ENCODE measurements at places on chromosomes 11 and 22.

DNA sequence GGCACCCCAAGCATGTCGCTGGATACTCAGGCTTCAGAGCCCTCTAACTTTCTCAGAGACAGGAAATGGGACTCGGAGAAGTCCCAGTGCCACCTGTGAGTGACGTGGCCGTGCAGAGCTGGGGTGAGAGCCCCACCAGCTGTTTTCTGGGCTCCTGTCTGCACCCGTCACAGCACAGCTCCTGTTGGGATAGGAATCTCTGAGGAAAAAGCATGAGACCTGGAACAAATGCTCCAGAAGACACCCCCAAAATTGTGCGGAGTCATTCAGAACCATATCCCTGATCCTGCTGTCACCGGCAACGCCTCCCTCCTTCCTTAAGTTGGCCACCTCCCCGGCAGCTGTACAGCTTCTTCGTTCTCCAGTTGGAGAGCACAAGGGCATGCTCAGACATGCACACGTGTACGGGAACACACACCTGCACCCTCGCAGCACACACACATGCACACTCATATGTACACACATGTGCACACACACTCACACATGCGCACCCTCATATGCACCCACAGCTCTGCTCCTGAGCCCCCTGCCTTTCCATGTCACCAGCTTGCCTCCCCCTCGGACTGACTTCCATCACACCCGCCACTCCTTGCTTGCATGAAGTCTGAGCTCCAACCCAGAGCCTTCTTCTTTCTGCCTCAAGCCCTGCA, 1430.0 kb downstream of the BRD1 start:
- DNase-seq = no peak

DNA sequence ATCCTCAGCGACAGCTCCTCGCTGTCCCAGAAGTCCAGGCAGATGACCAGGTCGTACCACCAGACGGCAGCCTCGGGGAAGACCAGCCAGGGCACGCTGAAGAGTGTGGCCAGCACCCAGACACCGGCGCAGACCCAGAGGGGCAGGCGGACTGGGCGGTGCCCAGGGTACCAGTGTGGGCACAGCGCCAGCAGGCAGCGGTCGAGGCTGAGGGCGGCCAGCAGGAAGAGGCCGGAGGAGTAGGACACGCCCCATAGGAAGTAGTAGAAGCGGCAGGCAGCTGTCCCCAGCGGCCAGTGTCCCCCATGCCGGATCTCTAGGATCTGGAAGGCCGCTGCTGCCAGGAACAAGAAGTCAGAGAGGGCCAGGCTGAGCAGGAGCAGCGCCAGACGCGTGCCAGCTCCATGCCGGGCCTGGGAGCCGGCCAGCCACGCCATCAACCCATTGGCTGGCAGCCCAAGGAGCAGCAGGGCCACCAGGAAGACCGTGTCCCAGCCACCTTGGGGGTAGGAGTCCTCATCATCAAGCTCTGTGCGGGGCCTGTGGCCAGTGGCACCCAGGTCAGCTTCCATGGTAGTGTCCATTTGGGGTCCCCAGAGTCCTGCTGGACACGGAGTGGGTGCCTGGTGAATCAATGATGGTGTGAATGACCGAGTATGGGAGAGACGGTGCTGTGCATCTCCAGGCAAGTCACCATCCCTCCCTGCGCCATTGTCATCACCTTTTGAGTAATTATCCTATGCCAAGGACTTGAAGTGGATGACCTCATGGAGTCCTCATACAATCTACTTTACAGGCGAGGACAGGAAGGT, at the start of gene GPR152:
Gene GPR152 (minus strand): TSS at position 589 of the 812 bp plus-strand sequence. CDS start 5 bp downstream, at position 584.
- DNase-seq = peak; percentile 68

- DNase-seq = no peak
Measured at GRCh38 chr22:32788904-32789624, 12.4 kb upstream of the TIMP3 start.

DNA sequence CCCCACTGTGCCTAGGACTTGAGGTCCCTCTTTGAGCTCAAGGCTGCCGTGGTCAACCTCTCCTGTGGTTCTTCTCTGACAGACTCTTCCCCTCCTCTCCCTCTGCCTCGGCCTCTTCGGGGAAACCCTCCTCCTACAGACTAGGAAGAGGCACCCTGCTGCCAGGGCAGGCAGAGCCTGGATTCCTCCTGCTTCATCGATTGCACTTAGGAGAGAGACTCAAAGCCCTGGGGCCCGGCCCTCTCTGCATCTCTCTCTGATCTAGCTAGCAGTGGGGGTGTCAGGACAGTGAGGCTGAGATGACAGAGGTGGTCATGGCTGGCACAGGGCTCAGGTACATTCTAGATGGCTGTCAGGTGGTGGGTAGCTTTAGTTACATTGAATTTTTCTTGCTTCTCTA, 63.6 kb upstream of the EMID1 start:
- DNase-seq = no peak

DNA sequence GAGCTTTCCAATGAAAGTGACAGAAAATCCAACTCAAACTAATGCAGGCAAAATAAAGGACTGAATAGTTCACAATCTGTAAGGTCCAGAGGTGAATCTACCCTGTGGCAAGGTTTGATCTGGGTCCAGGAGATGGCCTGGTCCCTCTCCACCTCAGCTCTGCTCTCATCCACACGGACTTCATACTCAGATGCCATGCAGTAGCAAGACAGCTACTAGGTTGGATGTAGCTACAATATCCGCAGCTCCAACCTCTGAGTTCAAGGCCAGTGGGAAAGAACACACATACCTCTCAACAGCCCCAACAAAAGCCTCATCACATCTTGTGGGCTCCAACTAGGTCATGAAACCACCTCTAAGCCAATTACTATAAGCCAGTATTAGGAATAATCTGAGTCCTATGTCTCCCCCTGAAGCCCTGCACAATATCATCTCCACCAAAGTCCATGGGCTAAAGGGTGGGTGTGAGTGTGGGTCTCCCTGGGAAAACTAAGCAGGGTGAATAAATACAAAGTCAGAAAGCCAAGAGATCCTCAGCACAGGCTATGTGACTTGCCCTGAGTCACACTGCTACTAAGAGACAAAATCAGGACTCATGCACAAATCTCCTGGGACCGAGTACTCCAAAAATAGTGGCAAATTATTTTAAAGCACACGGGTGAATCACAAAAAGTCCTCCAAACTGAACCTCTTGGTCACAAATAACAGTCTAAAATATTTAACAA, 78.8 kb downstream of the LARGE1 start:
- no peak for DNase-seq

GRCh38 chr11:69647390-69647748, 6.4 kb downstream of the CCND1 start:
- no peak for DNase-seq

DNA sequence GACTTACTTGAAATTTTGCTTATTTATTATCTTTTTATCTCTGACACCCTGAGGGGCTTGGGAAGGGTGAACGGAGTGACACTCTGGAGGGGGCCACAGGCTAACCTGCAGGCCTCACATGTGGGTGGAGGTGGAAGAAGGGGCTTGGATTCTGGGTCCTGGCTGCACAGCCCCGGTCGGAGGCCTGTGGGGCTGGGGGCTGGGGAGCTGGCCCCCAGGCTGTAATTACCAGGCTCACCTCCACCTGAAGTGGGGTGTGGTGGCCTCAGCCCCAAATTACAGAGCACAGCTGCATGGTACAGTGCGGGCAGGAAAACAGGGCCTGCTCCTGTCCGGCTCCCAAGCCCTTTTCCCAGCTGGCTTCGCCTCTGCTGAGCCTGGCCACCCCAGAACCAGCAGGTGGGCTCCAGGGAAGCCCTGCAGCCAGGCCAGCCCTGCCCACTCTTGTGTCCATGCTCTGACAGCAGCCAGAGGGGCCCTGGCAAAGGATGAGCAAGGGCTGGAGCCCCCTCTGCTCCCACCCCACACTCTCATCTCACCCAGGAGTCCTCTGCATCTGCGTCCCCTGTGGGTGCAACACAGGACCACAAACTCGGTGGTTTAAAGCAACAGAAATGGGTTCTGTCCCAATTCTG, 48.0 kb downstream of the IGF2 start:
- no peak for DNase-seq

Data from NCI-H69 (cell line).